GF-D8 (cell line): ENCODE measurements at places on chromosomes 12 and 14.

DNA sequence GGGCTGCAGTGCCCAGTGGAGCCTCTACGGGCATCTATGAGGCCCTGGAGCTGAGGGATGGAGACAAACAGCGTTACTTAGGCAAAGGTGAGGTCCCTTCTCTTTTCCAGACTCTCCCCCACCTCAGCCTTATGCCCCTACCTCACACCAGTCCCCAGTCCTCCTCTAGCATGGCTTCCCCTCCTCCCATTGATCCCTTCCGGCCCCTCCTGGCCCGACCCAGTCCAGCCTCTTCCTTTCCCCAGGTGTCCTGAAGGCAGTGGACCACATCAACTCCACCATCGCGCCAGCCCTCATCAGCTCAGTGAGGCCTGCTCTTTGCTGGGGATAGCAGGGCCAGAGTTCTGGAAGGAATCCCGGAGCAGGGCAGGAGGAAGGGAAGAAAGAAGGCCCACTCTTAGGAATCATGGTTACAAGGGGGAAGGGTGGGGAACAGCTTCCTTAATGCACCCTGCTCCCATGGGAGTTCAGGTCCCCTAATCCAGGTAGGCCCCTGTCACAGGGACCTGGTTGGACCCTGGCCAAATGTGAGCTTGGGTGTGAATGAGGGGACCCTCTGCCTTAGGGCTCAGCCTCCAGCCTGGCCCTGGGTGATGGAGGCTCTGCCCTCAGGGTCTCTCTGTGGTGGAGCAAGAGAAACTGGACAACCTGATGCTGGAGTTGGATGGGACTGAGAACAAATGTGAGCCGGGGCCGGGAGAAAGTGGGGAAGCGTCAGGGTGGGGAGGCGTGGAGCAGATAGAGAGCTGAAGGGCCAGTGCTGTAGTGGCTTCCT, 2.2 kb downstream of the ENO2 start:
- DNase-seq: no peak

DNA sequence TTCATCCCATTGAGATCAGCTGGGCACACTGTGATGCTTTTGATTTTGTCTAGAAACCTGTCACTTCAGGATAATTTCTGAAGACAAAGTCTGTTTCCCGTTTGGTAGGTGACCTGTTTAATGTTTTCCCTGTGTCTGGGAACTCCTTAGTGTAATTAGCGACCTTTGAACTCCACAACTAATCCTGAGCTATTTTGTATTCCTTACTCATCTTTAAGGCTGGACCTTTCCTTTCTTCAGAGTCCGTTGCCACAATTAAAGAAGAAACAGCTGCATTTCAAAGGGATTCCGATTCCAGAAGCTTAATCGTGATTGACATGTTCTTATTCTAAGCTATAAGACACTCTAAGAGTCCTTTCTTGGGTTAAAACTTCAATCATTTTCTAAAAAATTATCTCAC, 22.0 kb downstream of the AP5M1 start:
- DNase-seq: no peak

DNA sequence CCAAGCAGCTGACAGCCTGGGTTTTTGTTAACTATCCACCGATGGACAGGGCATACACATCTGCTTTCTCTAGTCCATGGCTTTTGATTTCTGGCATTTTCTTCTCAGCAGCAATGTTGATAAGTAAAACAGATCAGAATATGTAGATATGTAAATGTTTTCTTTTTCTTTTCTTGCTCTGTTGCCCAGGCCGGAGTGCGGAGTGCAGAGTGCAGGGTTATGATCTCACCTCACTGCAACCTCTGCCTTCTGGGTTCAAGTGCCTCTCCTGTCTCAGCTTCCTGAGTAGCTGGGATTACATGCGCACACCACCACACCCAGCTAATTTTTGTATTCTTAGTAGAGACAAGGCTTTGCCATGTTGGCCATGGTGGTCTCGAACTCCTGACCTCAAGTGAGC, 27.9 kb downstream of the CLEC9A start:
- no peak for DNase-seq

DNA sequence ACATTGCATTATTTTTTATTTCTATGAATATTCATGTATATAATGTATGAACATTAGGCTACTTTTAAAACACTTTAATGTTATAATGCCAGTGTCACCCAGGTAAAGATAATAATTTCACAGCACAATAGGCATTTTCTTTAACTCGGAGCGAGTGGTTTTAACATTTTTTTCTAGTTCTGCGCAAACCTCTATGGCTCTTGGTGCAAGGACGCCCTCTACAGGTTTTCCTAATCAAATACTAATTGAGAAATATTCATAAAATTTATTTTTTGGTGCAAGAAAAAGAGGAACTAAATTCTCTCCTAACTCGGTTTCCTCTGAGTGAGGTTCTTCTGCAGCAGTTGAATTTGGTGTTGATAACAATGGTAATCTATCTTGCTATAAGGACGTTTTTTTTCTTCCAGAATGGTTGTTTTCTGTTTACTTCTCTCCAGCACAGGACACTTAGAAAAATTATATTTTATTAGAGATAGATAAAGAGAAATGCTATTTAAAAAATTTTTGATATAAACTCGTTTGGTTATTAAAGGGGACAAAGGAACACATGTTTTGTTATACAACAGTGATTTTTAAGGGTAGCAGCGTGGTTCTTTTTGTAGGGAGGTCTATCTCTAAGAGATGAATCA, 2.4 kb upstream of the WIF1 start:
- DNase-seq: peak; percentile 50

- no peak for DNase-seq
Measured at GRCh38 chr14:102778338-102779083, 1.3 kb downstream of the TRAF3 start.

DNA sequence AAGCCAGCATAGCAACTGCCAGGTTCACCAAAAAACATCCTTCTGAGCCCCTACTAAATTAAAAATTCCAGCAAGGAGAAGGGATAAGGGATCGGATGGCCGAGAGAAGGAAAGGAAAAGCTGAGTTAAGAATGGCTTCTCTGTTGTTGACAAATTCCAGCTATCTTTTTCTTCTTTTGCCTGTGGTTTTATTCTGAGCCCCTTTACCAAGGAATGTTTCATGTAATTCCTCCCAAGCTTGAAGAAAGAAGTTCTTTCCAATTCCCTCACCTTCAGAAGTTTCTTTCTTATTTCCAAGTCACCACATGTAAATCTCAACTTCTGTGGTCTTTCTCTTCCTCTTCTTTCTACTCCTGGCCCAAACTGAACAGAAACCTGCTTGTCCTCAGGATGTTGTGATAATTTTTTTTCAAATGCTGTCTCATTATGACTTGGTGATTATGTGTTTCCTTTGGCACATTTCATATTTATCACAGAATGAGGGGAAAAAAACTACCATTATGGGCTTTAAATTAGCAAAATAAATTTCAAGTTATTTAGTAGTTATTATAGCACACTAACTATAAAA, 40.0 kb downstream of the FGD6 start:
- DNase-seq: no peak

- DNase-seq: no peak
Measured at GRCh38 chr12:6123258-6123657, 1.2 kb downstream of the VWF start.

DNA sequence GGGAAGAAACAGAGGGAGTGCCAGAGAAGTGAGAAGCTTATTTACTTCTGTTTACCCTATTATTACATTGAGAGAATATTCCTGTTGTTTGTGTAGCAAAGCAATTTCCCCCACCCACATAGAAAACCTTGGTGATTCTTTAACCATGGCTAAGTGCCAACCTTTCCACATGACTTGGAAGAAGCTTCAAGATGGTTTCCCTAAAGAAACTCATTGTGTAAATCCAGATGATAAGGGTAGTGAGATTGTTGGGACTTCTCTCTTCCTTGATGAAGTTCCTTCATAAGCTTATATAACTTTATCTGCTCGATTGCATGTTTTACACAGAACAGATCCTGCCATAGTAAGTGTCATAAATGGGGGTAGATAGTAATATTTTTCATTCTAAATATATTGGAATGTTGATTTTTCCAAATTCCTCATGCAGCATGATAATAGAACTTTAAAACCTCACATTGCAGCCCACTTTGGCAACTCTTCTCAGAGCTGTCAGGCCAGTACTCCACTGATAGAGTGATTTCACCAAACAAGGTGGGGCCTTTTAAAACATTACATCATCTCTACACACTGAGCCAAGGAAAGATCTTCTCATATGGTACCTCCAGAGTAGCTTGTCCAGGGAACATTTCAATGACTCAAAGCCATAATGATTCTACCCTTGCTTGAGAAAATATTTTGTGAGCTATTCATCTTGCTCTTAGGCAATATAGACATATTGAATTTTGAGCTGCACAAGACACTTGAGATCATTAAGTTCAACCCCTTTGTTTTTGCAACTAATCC, 47.8 kb upstream of the KIF21A start:
- no peak for DNase-seq

GRCh38 chr14:34014936-34015335, 64.1 kb upstream of the EGLN3 start:
- DNase-seq: no peak

- DNase-seq: no peak
Measured at GRCh38 chr14:32427726-32428528, 98.8 kb downstream of the AKAP6 start.

GRCh38 chr12:50006754-50007442, 18.4 kb downstream of the RACGAP1 start:
- DNase-seq: no peak

- DNase-seq: no peak
Measured at GRCh38 chr12:115569345-115570068, 708.0 kb downstream of the MED13L start.

DNA sequence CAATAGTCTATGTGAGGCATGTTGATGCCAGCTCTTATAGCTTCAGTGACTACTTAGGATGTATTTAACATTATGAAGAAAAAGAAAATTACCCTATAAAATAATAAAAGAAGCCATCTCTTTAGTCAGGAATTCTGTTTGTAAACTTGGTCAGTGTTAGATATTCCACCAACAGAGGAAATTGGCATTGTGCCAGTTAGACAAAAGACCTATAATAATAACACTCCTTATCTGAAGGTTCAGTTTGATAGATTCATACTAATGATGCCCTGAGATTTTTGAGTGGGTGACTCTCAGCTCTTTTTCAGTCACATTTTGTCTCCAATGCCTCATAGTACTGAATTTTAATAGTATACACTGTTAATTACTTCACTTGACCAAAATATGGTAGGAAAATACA, 6.6 kb downstream of the SYT10 start:
- no peak for DNase-seq

GRCh38 chr12:26011099-26011498, 52.6 kb downstream of the RASSF8 start:
- DNase-seq: no peak

DNA sequence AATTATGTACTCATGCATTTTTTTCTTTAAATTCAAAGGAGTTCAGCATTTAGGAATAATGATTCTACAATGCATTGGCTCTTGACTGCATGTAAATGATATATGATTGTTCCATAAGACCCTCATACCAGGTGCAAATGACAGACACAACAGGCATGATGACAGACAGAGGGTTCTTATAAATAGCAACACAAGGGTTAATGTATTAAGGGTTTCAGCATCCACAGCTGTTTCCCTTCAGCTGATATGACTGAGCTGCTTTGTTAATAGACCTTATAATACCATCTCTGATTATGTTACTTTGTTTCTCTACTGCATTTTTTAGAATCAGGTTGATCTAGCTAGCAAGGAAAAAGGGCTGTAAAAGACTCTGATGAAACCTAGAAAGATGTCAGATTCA, 90.8 kb upstream of the TMTC2 start:
- no peak for DNase-seq

DNA sequence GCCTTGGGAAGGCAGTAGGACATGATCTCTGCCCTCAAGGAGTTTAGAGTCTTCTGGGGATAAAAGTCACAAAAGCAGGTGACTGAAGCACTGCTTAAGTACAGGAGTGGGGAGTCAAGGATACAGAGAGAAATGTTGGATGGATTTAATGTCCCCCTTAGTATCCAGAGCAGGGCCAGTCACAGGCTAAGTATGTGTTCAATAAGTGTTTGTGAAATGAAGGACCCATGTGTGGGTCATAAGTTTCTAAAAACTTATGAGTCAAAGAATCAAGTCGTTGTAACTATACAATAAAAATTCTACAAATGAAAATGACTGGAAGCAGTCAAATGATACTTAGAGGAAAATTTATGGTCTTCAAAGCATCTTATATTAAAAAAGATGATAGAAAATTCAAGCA, 25.1 kb downstream of the KRT80 start:
- DNase-seq: no peak

- no peak for DNase-seq
Measured at GRCh38 chr12:93857991-93858447, 180.8 kb downstream of the CRADD start.

DNA sequence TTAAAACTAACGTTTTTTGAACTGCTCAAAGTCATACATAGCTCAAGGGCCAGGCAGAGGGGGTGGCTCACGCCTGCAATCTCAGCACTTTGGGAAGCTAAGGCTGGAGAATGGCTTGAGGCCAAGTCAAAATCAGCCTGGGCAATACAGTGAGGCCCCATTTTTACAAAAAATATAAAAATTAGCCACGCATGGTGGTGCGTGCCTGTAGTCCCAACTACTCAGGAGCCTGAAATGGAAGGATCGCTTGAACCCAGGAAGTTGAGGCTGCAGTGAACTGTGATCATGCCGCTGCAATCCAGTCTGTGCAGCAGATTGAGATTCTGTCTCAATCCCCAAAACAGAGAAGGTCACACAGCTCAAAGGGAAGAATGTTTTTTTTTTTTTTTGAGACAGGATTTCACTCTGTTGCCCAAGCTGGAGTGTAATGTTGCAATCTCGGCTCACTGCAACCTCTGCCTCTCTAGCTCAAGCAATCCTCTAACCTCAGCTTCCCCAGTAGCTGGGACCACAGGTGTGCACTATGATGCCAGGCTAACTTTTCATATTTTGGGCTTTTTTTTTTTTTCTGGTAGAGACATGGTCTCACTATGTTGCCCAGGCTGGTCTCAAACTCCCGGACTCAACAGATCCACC, 2.9 kb downstream of the RBM23 start:
- DNase-seq: peak; percentile 72

GRCh38 chr12:78146365-78146772, 315.7 kb downstream of the NAV3 start:
- DNase-seq: no peak

DNA sequence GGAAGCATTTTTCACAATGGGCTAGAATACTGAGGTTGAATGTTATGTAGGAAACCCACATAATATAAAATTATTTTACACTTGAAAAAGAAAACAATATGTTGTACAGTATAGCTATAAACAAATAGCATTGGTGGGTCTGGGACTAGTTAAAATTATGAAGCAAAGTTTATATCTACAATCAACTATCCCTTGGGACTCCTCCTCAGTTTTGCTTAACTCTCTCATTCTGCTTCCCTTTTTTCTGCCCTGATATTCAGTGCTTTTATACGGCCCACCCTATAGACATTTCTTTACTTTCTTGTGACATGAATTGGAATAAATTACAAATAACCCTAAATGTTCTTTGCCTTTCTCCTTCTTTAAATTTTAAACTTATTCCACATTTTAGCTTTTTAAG, 300.5 kb downstream of the FBXL14 start:
- DNase-seq: no peak

- DNase-seq: peak; percentile 9
Measured at GRCh38 chr14:104768437-104769323, 15.7 kb downstream of the SIVA1 start.

GRCh38 chr12:92721656-92722055, 18.9 kb downstream of the PLEKHG7 start:
- DNase-seq: no peak

GRCh38 chr12:105226219-105226618, 9.8 kb downstream of the APPL2 start:
- peak; percentile 26 for DNase-seq

- DNase-seq: no peak
Measured at GRCh38 chr12:111168009-111168900, 200.6 kb downstream of the PHETA1 start.
